ENCODE measurements at places on chromosomes 3 and 15.
A peak's percentile ranks its signal among the peaks of the same experiment; 100 is the strongest.

DNA sequence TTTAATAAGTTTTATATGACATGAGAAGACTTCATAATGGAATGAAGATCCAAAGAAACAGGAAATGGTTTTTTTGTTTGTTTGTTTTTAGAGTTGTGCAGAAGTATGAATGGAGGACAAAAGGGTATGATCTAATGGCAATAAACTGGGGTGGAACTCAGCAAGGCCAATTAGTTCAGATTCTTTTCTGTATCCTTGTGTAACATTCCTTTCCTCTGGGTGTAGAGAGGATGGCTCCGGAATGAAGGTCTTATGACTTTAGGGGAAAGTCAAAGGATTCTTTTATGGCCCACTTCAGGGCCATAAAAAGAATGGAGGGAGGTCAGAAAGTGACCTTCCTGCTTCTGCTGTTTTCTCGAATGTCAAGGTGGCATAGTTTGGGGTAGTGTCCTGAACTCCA, 152.6 kb downstream of the DPH6 start:
- DNase-seq = no peak

GRCh38 chr3:119324899-119325298, 30.7 kb downstream of the ARHGAP31 start:
- DNase-seq = no peak

DNA sequence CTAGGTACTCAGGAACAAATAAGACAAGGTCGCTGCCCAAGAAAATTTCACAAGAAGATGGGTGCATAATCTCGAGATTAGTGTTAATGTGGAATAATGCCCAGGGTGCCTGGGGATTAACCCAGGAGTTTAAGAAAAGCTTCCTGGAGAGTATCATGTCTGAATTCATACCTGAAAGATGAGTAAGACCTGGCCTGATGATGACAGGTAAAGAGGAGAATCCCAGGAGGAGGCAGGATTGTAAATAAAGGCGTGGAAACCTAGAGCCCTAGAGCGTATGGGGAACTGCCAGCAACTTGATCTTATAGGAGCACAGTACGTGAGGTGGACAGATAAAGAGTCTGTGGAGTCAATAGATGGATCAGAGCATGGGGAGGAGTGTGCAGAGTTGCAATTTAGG, 43.0 kb downstream of the ARRDC4 start:
- no peak for DNase-seq

GRCh38 chr15:80066912-80067311, 7.4 kb downstream of the ZFAND6 start:
- DNase-seq = no peak

DNA sequence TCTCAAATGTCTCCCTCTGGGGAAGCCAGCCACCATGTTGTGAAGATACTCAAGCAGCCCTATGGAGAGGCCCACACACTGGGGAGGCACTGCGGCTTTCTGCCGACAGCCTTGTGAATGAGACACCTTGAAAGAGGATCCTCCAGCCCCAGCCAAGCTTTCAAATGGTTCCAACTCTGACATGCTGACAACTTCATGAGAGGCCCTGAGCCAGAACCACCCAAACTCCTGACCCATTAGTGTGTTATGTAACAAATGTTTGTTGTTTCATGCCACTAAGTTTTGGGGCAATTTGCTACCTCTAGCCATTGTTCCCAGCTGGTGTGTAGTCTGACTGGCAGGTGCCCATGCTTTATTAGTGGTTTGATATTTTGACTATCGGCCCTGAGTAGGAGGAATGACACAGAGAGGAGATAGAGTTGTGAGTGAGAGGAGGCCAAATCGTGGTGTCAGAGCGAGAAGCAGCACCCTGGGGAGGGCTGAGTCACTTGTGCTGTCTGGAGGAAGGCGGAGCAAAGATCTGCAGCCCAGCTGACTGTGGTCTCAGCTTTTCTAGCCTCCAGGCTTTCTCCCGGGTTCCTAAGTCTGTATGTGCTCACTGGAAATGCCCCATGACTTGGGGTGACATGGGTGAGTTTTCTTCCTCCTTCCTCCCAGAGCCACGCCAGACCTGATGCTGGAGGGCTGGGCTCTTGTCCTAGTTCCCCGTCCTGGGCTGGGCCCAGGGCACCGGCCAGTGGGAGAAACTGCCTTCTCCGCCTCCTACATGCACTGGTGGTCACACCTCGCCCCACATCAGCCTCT, 56.7 kb upstream of the BLM start:
- peak; percentile 57 for DNase-seq

- DNase-seq = no peak
Observed at GRCh38 chr3:14507305-14507741, 32.8 kb downstream of the GRIP2 start.

DNA sequence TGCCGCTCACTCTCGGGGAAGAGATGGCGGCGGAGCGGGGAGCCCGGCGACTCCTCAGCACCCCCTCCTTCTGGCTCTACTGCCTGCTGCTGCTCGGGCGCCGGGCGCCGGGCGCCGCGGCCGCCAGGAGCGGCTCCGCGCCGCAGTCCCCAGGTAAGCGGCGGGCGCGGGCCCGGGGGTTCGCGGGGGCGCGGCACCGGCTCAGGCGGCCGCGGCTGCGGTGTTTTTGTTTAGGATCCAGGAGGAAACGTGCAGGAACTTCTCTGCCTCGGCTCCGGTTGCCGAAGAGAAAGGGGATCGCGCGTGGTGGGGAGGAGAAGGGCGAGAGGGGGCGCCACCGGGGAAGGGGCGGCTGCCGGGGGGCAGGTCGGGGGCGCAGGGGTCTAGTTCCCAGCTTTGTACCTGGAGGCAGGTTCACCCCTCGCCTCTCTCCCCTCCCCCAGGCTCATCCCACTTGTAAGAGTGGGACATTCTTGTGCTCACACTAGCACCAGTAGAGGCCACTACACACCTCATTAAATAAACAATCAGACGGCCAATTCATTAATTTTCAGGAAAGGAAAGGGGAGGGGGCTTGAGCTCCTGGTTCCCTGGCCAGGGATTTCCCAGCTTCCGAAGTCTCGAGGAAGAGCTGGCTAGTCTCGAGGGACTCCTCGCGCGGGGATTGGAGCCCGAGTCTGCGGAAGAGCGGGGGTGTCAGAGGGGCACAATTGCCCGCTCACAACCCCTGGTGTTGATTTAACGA, 562 bp downstream of the NEO1 start:
- no peak for DNase-seq

DNA sequence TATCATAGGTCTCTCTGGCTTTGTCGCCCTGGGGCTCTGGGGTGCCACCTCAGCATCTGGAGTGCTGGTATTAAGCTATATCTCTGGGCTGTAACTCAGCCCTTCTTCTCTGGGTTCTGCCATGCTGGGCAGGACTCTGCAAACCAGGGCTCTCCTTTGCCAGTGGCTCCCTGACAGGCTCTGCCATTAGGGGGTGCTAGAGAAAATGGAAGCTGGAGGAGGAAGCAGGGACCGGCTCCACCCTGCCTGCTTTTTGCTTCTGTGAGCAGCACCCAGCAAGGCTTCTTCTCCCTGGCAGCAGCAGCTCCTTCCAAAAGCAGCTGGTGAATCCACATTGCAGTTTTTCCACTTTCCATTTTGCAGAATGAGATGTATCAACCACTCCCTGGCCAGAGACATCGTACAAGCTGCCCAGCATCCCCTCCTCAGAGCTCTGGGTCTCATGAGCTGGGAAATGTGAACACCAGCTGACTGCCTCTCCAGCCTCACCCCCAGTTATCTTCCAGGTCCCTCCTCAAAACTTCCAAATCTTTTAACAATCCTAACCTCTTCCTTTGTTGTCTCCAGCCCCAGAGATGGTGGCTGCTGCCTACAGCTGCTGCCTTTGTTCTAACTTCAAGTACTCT, 165.0 kb downstream of the ABHD5 start:
- peak; percentile 66 for DNase-seq

DNA sequence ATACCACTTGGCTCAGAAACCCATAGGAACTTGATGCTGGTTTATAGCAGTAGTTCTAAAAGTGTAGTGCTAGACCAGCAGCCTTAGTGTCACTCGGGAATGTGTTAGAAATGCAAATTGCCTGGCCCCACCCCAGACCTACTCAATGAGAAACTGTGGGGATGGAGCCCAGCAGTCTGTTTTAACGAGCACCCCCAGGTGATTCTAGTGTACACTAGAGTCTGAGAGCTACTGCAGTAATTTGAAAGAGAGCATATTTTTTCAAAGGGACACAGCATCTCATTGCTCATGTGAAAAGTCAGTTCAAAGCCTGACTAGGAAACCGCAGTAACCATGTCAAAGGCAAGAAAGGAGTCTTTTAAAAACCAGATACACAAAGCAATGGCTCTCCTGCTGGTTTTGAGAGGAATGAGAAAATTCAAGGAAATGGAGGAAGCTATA, 313.4 kb downstream of the SQOR start:
- no peak for DNase-seq

DNA sequence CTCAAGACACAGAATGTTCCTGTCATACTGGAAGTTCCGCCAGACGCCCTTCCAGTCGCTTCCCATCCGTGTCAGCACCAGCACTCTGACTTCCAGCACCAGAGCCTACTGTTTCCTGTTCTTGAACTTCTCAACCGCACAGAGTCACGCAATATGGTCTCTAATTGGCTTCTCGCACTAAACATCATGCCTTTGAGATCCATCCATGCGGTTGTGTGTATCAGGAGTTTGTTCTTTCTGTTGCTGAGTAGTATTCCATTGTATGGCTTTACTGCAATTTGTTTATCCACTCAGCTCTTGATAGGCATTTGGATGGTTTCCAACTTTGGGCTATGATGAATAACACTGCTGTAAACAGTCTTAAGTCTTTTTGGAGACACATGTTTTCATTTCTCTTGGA, 112.1 kb downstream of the LRRK1 start:
- no peak for DNase-seq

- no peak for DNase-seq
Observed at GRCh38 chr3:179063945-179064560, 7.6 kb downstream of the ZMAT3 start.

DNA sequence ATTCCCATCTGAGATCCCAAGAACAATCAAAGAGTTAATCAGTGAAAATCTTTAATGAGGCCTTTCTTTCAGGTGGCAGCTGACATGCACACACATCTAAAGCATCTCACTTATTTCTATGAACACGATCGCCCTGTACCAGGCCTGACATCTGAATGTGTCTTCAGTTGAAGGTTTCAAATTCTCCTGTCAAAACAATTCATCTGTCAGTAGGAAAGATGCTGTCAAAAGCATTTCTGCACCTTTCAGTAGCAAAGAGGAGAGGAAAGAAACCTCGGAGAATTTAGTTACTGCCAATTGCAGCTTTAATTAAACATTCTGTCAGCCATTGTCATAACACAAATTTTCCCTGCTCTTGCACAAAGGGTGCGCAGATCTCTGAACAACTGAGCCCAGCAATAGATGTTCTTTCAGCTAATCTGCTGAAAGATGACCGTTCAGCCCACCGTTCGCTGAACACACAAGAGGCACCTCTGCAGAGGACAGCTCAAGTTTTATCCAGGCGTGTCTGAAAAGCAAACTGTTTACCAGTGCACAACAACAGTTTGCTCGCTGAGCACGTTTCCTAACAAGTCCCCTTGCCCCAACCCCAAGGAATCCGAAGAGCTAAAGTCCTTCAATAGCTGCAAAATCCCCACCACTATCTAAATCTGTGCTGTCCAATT, 34.1 kb downstream of the LRIG1 start:
- no peak for DNase-seq

DNA sequence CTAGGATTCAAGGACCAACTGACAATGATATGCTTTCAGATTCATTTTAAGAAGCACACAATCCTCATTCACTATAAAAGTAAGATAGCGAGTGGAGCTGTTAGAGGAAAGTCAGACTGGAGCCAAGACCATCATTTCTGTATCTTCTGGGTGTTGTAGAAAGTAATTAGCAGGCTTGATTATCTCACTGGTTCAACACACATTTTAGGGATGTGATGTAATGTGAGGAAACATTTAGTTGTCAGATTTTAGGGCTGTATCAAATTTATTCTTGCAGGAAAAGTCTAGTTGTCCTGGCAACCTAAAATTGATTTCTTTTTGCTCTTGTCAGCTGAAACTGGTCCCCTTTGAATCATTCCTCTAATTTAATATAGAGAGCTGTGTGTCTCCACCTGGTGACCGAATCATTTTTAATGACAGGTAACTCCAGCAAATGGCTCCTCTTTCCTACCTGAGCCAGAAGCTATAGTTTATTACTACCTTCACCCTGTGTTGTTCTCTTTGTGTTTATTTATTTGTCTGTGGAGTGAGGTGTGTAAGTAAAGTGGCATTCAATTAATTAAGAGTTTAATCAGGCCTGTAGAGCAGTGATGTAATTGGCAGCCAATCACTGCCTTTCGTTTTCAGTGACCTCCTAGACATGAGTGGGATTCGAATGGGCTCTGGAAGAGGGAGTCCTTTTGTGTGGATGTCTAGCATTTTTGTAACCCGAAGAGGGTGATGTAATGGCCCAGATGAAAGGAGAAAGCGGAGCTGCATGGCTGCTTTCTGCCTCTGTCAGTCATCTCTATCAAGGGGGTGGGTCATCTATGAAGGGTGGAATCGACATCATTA, 125.8 kb downstream of the LPP start:
- DNase-seq = no peak

DNA sequence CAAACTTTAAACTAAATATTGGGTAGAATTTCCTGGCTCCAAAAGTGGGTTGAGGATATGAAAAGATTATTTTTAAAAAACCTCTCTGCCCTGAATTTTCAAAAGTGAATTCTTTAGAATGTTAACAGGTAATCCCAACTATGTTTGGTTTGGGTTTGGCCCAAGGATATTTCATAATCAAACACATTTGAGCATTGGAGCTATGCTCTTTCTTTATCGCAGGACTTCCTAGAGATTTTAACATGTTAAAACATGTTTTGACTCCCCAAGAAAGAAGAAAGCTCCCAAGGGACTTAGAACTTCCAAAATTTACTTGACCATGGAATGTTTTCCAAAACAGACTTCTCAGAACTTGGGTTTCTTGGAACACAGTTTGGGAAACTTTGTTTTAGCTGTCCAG, 75.6 kb upstream of the SYNPR start:
- no peak for DNase-seq

GRCh38 chr3:24375947-24376384, 118.7 kb downstream of the THRB start:
- no peak for DNase-seq

DNA sequence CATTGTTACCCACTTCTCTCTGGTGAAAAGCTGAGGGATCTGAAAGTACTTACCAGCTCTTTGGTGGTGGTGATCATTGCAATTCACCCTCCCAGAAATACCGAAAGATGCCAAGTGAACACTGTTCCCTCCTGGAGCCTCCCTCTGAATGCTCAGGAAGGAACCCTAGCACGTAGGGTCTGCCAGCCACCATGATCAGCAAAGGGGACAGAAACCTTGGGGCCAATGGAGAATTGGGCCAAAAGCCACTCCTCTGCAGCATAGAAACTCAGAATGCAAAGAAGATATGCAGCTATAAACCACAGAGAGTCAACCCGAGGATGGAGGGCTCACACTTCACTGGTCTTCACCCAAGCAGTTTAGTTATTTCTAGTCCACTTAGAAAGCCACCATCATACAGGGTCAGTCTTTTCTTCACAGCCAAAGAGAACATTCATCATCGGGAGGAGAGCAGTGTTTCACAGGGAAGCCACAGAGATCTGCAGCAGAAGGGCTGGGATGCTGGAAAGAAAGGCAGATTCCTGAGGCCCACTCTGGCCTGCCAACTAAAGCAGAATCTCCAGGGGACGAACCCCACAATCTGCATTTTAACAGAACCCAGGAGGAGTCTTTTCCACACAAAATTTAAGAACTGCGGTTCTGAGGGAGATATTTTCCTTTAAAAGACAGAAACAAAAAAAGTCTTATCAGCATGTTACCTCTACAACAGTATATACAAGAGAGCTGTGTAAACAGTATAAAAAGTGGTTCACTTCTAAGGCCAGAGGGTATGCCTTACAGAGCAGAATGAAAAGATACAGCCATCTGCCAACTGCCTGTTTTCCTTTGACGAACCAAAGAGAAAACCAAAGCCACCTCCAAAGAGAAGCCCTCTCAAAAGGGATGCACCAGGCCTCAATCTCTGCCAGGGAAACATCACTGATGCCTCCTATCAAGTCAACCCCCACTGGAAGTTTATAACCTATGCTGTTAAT, 11.3 kb downstream of the TBC1D2B start:
- DNase-seq = no peak

Measured in hematopoietic multipotent progenitor cell treated with erythropoietin and hydrocortisone succinate and interleukin-3 and kit ligand, for 17 days (in vitro differentiated cells).